ENCODE measurements at places on chromosomes 12 and 14.

DNA sequence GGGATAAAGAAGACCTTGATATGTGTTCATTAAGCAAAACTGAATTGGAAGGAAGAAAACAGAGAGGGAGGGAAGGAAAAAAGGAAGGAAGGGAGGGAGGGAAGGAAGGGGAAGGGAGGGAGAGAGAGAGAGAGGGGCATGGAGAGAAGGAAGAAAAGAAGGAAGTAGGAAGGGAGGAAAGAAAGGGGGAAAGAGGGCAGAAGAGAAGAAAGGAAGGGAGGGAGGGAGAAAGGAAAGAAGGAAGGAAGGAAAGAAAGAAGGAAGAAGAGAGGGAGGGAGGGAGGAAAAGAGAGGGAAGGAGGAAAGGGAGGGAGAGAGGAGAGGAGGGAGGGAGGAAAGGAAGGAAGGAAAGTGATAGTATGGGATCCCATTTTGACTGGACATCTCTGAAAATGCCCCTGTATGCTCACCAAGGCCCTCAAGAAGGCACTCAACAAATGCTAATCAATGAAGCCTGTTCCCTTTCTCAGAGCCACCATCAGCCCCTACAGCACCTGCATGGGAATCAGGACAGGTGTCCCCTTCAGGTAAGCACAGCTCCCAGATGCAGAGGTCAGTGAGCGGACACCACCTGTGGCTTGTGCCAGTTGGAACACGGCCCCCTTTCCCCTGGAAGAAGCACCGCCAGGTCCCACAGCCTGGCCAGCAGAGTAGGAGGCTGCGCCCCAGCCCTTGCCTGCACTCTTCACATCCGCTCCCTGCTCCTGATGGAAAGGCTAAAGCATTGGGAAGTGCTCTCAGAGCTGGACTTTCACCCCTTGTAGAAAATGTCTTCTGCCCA is 161.4 kb upstream of the DIO3 start:
- DNase-seq = no peak

GRCh38 chr12:108627134-108627920 is 6.4 kb downstream of the SELPLG start:
- no peak for DNase-seq

GRCh38 chr12:105798256-105798845 is 340.4 kb downstream of the NUAK1 start:
- DNase-seq = no peak

- no peak for DNase-seq
Observed at GRCh38 chr14:30958555-30959407, 66.7 kb upstream of the AP4S1 start.

GRCh38 chr14:88276923-88277596 is 46.0 kb downstream of the KCNK10 start:
- DNase-seq = no peak

GRCh38 chr14:87449016-87449415 is 544.0 kb downstream of the GALC start:
- DNase-seq = no peak

GRCh38 chr14:58104808-58105207 is 47.2 kb downstream of the ARMH4 start:
- DNase-seq = no peak

GRCh38 chr14:68722968-68723566 is 69.8 kb downstream of the ZFP36L1 start:
- no peak for DNase-seq

- DNase-seq = no peak
Observed at GRCh38 chr12:14958361-14959125, 2.9 kb downstream of the ARHGDIB start.

GRCh38 chr12:25263594-25263993 is 12.9 kb upstream of the KRAS start:
- no peak for DNase-seq

GRCh38 chr12:64007853-64008252 is 163.4 kb downstream of the SRGAP1 start:
- DNase-seq = no peak

- DNase-seq = no peak
Observed at GRCh38 chr12:69330475-69331473, 17.4 kb upstream of the LYZ start.

DNA sequence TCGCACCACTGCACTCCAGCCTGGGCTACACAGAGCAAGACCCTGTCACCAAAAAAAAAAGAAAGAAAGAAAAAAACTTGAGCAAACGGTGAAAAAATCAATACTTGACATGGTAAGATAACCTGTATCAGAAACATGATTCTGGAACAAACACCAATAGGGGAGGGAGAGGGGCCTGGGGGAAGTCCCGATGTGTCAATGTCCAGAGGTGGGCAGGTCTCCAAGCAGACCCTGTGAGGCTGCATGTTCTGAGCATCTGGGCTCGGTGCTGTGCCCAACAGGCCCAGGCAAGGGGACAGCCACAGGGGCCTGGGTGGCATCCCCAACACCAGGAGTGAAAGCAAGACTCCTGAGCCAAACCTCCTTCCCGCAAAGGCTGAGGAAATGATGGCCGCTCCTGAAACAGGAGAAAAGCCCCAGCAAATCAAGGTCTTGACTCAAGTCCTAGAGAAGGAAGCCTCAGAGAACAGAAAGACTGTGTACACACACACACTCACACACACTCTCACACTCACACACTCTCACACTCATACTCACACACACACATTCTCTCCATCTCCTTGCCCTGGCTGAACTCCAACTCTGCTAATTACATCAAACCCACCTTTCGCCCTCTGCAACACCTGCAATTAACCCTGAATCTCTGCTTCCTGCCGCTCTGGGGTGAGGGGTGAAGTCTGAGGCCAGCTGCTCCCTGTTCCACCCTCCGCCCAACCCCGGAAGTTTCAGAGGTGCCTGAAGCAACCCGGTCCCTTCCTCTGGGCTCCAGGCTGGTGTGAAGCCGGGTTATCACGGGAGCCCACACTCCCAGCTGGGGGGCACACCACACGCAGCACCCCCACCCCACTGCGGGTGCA is 20.4 kb downstream of the CCDC88C start:
- no peak for DNase-seq

DNA sequence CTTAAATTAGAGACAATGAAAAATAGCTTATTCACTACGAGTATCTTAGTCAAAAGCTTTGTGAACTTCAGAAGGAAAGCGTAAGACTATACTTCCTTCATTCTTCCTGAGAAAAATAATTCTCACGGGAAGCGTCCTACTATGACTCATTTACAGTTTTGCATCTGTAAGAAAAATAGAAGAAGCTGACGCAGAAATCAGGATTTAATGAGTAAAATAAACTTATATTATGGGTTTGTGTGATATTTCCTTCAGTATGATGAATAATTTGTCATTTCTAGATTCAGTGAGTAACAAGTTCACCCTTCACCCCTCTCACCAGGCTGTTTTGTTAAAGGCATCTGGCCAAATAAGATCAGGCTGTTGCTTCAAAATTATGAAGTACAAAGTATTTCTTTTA is 17.8 kb upstream of the PDE3A start:
- no peak for DNase-seq

DNA sequence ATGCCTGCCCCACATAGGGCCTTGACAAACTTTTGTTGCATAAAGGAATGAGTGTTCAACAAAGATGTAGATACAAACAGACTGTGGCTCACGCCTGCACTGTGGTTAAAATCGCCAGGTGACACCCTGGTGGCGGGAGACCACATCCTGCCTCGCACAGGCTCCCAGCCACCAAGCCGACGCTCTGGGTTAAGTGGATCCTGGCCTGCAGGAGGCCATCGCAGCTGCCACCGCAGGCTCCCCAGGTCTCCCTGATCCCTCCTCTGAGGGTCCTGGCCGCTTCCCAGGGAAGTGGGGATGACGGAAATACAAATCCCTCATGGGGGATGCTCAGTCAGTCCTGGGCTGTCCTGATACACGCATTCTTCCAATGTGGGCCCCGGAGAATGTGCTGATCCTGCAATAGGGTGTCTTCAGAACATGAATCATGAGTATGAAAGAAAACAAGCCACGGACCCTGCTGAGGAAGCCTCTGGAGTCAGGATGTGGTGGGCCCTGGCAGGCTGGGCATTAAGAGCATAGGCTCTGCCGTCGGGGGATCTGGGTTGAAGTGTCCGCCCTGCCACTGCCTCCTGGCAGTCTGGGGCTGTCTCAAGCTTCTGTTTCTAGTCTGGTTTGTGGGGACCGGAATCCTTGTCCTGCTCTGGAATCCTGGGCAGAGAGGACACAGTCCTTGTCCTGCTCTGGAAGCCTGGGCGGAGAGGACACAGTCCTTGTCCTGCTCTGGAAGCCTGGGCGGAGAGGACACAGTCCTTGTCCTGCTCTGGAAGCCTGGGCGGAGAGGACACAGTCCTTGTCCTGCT is 53.5 kb upstream of the BEGAIN start:
- DNase-seq = no peak

Data from NCI-H1092 (cell line).